Upper lobe of left lung (tissue), 6 donors: ENCODE measurements at places on chromosomes 11 and 22. TPM values are rescaled to one million over a fixed set of nuclear protein-coding genes. Genes with fewer than 3 reads are reported as not detected.

- no peak for DNase-seq
Observed at GRCh38 chr11:841981-842369, 354 bp downstream of the POLR2L start.

DNA sequence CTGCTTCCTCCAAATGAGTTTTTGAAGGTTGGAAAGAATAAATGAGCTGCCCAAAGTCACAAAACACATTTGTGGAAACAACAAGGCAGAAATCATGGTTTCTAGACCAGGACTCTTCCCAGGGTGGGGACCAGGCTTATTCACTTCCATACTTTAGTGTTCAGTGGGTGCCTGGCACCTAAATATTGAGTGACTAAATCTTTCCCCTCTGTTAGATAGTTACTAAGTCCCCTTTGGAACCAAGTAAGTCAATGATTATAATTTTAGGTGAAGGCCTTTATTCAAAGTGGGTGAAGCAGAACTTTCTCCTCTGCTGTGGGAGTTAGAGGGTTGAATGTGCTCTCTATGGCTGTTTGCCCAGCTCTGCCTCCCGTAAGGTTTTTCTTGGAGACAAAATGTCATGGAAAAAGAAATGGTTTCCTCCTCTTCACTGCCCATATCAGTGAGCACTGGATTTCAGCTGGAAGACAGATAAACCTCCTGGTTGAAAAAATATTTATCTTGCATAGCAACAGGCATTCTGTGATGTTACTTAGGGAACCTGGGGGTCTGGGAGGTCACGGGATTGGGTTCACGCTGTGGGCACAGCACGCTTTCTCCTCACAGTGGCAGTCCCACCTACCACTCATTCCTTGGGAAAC is 117.8 kb downstream of the CCDC81 start:
- DNase-seq = no peak

GRCh38 chr11:13487661-13488030 is 8.2 kb downstream of the PTH start:
- no peak for DNase-seq

GRCh38 chr11:122746050-122746478 is 90.5 kb downstream of the UBASH3B start:
- DNase-seq = no peak

GRCh38 chr22:40857309-40857855 is 434 bp downstream of the XPNPEP3 start:
- no peak for DNase-seq

- DNase-seq = no peak
Observed at GRCh38 chr11:35764417-35764816, 101.8 kb downstream of the TRIM44 start.

Gene PTGDR2
- not detected for total RNA-seq

Gene GGT5
- 23.4 TPM for total RNA-seq

Gene E2F8
- 1.6 TPM for total RNA-seq

Gene SMTNL1
- not detected for total RNA-seq

Gene PKNOX2
- total RNA-seq = 8.1 TPM
